ENCODE measurements at places on chromosomes 13 and 19.

GRCh38 chr19:1470305-1471009 is 8.6 kb downstream of the C19orf25 start:
- DNase-seq: peak; percentile 25

DNA sequence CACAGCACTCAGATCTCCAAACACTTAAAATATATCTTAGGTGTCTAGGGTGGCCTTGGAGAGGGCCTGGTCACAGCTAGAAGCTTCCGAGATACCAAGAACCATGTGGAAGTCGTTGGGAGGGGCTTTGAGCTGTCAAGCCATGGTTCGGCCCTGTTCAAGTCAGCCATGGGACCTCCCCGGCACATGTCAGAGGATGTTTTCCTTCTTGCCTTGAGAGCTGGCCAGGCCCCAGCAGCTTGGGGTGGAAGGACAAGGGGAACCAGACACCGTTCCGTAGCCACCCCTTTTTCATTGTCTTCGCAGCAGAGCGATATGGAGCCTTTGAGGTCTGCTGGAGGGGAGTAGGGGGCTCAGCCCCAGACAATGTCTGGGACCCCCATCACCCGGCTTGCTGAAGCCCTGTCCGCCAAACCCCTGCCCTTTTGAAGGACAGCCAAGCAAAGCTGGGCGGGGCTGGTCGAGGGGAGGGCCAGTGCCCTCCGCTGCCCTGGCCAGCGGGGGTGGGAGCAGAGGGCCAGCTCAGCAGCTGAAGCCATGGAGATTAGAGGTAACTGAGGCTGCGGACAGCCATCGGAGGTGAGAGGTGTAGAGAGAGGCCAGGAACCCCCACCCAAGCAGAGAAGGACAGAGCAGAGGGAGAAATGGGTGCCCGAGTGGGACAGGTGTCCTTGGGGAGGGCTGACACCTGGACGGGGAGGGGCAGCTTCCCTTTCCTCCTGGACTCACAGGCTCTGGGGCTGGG is 435 bp downstream of the KLK11 start:
- DNase-seq: no peak

DNA sequence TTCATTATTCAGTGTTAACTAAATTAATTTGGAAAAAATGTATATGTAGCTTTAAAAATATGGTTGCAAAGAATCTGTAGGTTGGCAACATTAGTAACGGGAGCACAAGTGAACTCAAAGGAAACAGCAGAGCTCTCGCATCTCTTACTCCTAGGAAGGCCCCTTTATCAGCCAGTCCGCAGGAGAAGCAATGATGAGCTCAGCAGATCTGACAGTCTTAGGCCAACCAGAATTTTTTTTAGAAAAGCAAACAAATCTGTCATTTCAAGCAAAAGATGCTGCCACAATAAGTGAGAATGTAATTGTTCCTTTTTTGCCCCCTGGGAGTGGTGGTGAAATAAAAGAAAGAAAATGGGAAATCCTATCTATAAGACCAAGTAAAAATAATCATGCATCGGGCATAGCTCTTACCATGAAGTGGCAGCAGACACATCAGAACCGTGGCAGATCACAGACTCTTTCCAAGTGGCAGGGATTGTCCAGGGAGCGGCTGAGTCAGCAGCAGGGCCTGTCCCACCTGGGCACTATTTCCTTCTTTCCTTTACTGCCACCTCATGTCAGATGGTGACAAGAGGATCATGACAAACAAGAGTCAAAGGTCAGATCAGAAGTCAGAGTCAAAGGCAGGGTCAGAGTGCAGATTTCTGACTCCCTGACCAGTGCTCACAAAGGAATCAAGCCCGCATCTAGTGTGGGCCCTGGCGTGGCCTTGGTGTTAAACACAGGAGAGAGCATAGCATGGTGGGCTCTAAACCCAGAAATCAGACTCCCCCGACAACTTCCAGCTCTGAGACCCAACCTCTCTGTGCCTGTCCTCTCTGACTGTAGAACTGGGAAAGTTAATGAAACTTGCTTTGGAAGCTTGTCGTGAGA is 84.0 kb upstream of the MTIF3 start:
- DNase-seq: peak; percentile 22

- no peak for DNase-seq
These were observed 23.9 kb upstream of the GAS6 start for GRCh38 chr13:113887700-113888201.
